ENCODE measurements at places on chromosomes 12 and 14.

GRCh38 chr12:121748571-121749265 is 36.2 kb downstream of the TMEM120B start:
- no peak for DNase-seq

DNA sequence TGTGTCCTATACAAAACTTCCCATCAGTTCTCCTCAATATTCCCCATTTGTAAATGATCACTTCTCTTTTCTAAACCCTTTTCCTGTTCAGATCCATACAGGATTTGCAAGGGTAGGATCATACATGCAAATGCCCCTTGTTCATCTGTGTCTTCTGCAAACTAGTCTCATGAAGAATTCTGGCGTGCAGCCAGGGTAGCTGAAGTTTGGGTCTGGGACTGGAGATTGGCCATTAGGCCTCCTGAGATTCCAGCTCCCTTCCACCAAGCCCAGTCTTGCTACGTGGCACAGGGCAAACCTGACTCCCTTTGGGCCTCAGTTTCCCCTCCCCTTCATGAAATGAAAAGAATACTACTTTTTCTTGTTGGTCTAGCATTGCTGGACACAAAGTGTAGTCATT is 11.3 kb downstream of the C3AR1 start:
- peak; percentile 33 for DNase-seq

- no peak for DNase-seq
These were observed 228.0 kb upstream of the ATP2B1 start for GRCh38 chr12:89936631-89937030.

- no peak for DNase-seq
These were observed 89.3 kb downstream of the NTN4 start for GRCh38 chr12:95701275-95701674.

DNA sequence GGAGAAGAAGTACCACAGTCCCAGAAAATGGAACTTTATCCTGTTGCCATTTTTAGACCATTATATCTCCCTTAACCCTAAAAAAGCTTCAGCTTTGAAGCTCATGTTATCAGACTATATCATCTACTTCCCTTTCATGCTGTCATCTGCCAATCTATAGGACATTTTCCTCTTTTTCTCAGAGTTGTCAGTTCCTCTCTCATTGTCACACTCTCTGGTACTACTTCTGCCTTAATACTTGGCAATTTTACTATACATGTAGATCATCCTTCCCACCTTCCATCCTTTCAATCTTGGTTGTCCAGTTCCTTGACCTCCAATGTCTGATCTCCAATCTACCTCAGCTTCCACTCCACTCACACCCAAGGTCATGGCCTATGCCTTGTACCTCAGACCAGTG is 57.4 kb downstream of the SLC15A5 start:
- no peak for DNase-seq

DNA sequence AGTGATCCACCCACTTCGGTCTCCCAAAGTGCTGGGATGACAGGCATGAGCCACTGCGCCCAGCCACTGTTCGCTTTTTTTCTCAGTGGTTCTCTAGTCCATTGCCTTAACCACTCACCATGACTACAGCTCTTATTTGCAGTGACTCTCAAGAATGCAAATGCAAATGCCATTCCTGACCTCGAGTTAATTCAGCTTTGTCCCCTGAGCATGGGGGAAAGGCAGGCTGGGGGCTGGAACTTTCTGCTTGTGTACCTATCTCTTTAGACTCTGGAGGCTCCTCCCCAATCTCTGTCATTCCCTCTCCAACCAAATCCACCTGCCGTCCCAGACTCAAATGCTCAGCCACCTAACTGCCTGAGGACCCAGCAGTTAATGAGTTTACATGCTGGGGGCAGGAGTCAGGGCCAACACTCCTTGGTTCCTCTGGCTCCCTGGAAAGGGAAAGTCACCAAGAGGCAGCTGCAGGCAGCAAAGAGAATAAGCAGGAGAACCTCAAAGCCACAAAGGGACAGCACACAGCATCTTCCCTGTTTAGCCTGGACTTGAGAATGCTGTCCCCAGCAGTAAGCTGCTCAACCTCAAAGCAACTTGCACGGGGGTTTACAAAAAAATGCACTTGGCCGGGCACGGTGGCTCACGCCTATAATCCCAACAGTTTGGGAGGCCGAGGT is 5.3 kb upstream of the HNF1A start:
- DNase-seq: no peak

DNA sequence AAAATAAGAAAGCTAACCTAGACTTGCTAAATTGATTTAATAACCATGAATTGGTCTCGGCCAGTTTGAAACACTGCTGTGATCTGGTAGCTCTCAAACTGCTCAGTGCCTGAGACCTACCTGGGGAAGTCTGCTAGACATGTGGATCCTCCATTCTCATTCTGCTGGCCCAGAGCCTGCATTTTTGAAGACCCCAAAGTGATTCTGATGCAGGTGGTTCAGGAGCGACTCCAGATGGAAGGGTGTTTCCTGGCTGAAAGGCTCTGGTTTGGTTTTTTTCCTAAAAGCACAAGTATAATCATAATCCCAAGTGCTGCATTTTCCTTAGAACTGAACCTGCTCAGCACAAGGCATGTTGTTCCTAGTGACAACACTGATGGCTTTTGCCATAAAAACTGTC is 159.5 kb downstream of the ZNF664 start:
- DNase-seq: no peak

GRCh38 chr12:76234741-76235140 is 113.5 kb downstream of the BBS10 start:
- no peak for DNase-seq

DNA sequence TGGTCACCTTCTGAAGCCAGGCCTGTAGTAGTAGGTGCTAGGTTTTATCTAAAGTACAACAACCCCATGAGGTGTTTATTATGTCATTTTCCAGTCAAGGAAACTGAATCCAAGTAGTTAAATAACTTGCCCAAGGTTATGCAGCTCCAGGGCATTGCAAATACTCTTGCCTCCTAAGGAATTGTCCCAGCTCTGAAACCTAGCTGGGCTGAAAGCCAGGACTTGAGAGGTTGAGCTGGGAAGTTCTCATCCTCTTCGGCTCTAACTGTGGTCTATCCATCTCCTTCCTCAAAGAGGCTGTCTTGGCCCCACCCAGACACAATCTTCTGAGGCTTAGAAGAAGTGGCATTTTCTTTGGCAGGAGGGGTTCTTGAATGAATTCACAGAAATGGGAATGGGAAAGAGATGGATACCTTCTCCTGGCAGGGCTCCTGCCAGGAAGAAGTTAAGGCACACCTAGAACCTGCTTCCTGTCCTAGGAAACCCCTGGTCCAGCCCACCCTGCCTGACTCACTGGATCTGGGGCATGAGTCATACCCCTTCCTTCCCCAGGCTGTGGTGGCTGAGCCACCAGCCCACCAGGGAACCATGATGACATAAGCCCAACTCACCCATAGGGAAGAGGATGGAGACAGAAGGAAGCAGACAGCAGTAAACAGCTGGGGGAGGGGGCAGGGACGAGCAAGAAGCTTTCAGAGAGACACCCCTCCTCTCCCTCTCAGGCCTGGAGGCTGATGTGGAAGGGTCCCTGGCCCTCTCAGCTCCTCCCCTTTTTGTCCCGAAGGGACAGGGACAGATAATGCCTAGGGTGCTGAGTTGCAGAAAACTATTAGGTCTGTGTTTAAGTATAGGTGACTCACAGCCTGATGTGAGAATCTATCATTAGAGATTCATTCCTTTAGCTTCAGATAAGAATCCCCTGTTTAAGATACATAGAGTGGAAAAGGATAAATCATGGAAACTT is 2.1 kb upstream of the PLEK2 start:
- DNase-seq: no peak

GRCh38 chr12:102740141-102740955 is 176.7 kb downstream of the PAH start:
- no peak for DNase-seq

GRCh38 chr14:75784314-75784686 is 123.3 kb downstream of the TTLL5 start:
- no peak for DNase-seq

DNA sequence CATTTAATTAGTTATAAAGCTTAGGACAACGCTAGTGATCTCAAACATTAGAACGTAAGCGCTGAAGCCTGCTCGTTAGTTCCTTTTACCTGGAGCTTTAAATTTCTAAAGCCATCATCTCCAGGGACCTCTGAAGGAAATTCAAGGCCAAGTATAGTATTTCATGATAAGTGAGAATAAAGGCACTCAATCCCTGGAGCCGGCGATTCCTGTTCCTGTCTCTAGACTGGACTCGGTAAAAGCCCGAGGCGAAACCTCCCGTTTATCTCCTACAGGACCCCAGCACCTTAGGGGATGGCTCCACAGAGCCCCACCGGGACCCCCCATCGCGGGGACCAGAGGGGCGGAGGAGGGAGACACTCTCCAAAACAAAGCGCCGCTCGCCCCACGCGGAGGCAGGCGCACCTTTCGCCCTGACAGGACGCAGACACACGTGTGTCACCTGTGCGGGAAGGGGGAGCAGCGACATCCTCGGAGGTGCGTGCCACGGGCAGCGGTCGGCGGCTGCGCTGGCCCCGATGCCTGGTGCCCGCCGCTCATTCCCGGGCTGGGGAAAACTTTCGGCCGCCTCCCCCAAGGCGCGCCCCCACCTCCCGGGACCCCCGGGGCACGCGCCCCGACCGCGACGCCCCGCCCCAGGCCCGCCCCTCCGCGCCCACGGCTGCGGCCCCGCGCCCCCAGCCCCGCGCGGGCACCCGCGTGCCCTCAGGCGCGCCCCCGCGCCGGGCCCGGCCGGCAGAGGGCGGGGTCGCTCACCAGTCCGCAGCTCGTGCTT is 678 bp downstream of the RPS6KA5 start:
- no peak for DNase-seq

DNA sequence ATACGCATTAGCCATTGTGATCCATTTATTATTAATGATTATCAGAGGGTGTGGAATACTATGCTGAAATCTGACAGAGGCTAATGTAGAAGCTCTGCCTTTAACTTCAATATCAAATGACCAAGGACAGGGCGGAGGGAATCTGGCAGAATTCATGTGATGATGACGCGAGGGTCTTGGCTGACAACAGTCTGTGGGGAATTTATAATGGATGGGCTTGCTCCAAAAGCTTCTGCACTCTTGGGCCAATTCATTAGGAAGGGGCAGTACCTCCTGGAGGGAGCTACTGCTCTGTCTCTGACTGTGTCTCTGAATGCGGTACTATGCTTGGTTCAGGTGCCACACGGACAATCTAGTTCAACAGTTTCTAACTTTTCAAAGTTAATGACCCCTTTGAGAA is 46.2 kb downstream of the GALNT8 start:
- DNase-seq: no peak

DNA sequence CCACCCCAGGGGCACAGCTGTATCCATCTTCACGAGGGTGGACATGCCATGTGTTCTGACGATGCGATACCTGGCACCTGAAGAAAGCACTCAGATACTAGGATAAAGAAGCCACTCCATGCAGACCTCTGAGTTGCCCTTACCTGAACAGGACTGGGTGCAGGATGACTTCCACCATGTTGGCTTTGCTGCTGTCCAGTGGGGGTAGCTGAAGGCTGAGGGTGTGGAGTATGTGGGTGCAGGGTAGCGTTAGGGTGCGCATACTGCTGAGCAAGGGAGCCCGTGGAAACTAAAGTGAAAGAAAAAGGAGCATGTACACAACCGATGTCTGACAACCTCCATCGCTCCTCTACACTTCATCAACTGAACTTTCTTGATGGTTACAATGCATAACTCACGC is 51.3 kb downstream of the SH2B3 start:
- DNase-seq: no peak

DNA sequence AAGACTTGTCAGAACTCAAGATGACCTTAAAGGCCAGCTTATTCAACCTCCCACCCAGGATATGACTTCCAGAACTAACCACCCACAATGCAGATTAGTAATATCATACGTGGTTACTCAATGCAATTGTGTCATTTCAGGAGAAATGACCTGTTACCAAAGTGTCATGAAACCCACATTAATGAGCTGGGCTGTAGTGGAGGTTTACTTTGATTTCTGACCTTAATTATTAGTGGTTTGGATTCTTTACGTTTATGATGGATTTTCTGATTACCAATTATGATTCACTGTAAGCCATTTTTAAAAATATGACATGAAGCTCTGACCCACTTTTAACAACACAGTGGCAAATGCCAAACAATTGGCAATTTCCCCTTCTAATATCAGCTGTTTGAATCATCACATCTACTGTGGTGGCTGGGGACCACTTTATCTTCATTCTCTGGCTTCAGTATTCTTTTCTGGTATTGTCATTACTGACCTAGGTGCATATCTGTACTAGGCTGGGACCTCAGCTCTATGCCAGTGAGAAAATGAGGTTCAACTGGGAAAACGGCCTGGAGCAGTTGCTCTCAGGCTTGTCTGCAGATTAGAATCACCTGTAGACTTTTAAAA is 223.3 kb downstream of the RGS6 start:
- DNase-seq: no peak

DNA sequence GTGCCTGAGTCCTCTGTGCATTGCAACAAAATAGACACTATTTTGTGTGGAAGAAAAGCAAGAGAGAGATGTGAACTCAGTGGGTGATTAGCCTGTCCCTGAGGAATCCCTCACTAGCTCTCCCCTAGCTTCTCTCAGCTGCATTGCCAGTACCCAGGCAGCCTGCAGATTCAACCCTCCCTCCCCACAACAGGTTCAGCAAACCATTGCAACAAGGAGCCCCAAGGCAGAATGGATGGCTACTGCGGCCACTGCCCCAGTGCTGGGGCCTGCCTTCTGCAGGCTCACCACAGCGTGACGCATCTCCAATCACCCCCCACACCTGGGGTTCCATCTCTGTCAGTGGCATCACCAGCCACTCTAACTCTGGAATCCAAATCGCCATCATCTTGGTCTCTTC is 2.3 kb downstream of the CRACR2A start:
- no peak for DNase-seq

- no peak for DNase-seq
These were observed 594 bp downstream of the ARHGDIB start for GRCh38 chr12:14960548-14961465.

GRCh38 chr12:23722655-23723054 is 226.8 kb downstream of the SOX5 start:
- no peak for DNase-seq

GRCh38 chr12:119715268-119715620 is 47.3 kb downstream of the PRKAB1 start:
- DNase-seq: no peak

GRCh38 chr12:56103066-56103711 is 1.2 kb upstream of the PA2G4 start:
- no peak for DNase-seq
